T-helper 22 cell (primary cell): ENCODE measurements at places on chromosomes 1 and 21.

DNA sequence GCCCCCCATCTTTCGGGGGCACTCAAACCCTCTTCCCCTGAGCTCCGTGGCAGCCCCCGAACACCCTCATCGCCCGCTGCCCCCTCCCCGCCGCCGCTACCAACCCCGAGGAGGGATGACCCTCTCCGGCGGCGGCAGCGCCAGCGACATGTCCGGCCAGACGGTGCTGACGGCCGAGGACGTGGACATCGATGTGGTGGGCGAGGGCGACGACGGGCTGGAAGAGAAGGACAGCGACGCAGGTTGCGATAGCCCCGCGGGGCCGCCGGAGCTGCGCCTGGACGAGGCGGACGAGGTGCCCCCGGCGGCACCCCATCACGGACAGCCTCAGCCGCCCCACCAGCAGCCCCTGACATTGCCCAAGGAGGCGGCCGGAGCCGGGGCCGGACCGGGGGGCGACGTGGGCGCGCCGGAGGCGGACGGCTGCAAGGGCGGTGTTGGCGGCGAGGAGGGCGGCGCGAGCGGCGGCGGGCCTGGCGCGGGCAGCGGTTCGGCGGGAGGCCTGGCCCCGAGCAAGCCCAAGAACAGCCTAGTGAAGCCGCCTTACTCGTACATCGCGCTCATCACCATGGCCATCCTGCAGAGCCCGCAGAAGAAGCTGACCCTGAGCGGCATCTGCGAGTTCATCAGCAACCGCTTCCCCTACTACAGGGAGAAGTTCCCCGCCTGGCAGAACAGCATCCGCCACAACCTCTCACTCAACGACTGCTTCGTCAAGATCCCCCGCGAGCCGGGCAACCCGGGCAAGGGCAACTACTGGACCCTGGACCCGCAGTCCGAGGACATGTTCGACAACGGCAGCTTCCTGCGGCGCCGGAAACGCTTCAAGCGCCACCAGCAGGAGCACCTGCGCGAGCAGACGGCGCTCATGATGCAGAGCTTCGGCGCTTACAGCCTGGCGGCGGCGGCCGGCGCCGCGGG is 837 bp downstream of the FOXD3 start:
- DNase-seq, result no peak

GRCh38 chr1:181179279-181179986 is 90.9 kb downstream of the IER5 start:
- DNase-seq, result no peak

DNA sequence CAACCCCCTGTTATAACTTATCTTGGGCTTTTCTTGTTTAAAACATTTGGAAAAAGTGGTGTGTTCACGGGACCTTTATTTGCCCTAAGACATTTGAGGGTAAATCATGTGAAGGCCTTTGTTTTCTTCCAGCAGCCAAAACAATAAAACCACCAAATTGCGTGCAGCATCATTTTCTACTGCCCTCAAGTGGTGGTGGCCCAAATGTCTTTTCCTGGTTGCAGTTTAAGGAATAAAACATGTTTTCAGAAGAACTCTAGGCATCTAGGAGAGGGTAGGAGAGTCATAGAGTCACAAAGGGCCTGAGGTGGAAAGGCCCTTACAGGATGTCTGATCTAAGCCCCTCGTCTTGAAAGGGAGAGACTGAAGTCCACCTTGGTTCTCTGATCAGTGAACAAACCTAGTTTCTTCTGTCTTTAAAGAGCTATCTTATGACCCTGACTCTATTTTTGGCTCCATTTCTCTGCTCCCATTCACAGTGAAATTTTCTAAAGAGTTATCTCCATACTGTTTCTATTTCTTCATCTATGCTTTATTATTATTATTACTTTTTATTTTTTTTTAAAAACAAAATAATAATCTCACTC is 16.0 kb upstream of the EPS15 start:
- peak; percentile 7 for DNase-seq

DNA sequence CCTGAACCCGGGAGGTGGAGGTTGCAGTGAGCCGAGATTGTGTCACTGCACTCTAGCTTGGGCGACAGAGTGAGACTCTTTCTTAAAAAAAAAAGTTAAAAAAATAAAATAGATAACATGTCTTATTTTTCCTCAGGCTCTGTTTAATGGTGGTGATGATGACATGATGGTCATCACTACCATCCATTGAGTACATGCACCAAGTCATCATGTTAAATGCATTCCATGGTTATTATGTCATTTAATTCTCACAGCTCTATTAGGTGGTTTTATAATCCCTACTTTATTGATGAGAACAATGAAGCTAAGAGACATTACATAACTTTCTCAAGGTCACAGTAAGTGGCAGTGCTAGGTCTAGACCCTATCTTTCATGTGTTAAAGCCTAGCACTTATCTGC is 34.4 kb upstream of the MAB21L3 start:
- no peak for DNase-seq

DNA sequence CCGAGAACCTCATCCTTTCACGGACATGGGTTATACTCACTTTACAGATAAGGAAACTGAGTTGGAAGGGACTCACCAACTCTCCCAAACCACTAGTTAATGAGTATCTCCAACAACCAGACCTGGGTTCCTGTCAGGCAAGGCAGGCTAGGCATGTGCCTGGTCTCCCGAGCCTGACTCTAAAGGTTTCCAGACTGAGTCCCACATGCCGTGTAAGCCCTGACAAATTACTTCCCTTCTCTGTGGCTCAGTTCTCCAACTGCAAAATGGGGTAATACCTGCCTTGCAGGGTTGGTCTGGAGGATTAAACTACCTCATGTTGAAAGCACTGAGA is 34.3 kb downstream of the SSBP3 start:
- DNase-seq, result no peak

DNA sequence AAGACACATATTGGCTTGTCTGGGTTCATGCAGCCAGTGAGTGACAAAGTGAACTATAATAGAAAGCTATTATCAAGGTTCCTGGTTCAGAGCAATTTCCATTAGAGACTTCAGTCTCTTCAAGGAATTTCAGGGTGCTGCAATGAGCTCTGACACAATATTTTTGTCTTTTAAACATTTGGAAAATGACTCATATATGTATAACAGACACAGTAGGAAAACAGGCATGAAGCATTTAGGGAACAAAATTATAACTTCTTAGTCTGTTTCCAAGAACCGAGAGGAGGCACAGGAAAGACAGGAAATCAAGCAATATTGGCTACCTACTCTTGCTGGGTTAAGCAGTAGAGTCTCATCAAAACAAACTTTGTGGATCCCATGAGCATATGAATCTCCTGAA is 170.4 kb downstream of the PTPRC start:
- no peak for DNase-seq

DNA sequence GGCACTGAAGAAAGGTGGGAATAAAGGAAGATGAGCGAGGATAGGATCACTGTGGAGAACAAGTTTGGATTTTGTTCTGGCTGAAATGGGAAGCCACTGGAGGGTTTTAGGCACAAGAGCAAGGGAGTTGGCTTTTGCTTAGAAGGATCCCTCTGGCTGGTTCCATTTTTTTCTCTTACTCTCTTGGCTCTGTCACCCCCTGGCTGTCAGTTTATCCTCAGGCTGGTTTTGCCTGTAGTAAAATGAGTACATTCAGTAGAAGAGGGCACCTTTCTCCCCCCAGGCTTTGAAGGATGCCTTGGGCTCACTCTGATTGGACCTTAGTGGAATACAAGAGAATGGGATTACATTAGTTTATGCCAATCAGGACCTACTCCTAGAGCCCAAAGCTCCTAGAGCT is 17.1 kb downstream of the CACHD1 start:
- no peak for DNase-seq

DNA sequence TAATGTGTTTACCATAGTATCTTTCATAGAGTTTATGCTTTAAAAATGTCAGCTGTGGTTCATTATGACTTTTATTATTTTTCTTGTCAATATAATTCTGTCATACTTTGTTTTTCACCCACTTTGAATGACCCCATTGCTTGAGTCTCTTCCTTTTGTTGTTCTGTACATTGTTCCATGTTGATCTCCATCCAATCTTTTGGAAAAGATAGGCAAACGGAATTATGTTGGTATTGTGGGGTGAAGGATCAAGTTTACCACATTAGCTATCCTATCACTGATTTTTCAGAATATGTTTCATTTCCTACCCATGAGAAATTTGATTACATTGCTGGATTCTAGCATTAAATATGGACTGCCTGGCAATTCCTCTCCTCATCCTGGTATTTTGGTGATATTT is 196.6 kb downstream of the NFIA start:
- DNase-seq, result no peak

- DNase-seq, result no peak
Observed at GRCh38 chr1:234562334-234562733, 47.6 kb downstream of the IRF2BP2 start.
